NCI-H1092 treated with DMSO at 0.1 percent for 48 hours (cell line): ENCODE measurements at places on chromosomes 7 and 10.

- no peak for DNase-seq
These were observed 7.3 kb upstream of the GRIFIN start for GRCh38 chr7:2483494-2483893.

GRCh38 chr10:113987805-113988204, 55.9 kb upstream of the ADRB1 start:
- DNase-seq: no peak

- DNase-seq: no peak
These were observed 89.0 kb downstream of the UNCX start for GRCh38 chr7:1321411-1322239.

GRCh38 chr10:47383261-47384147, 589 bp downstream of the ZNF488 start:
- peak; percentile 58 for DNase-seq

DNA sequence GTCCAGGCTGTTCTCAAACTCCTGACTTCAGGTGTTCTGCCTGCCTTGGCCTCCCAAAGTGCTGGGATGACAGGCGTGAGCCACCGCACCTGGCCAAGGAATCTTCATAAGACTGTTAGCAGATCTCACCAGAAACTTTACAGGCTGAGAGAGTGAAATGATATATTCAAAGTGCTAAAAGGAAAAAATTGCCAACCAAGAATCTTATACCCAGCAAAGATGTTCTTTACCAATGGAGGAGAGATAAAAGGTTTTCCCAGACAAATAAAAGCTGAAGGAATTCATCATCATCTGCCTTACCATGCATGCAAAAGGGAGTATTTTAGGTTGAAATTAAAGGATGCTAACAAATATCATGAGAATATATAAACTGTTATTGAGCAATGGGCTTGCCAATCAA, 23.6 kb downstream of the GIMAP7 start:
- DNase-seq: no peak

GRCh38 chr10:118835682-118836326, 81.0 kb upstream of the CACUL1 start:
- DNase-seq: peak; percentile 49

GRCh38 chr7:129144095-129144833, at the start of gene TSPAN33:
Gene TSPAN33, plus strand, starts transcription at chr7:129144707. Its CDS starts 274 bp downstream, at chr7:129144981.
- peak; percentile 84 for DNase-seq

- no peak for DNase-seq
These were observed 82.1 kb upstream of the HPS1 start for GRCh38 chr10:98528805-98529183.

GRCh38 chr7:48154792-48155413, 16.4 kb upstream of the ABCA13 start:
- DNase-seq: no peak

DNA sequence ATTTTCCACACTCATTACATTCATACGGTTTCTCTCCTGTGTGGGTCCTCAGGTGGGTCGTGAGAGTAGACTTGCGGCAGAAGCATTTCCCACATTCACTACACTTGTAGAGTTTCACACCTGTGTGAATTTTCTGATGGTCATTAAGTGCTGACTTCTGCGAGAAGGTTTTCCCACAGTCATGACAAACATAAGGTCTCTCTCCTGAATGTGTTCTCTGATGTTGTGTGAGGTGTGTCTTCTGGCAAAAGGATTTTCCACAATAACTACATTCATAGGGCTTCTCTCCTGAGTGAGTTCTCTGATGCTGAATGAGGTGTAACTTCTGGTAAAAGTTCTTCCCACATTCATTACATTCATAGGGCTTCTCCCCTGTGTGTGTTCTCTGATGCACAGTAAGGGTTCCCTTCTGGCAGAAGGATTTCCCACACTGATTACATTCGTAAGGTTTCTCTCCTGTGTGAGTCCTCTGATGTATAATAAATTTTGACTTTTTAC, 15.1 kb downstream of the ZNF12 start:
- no peak for DNase-seq

- DNase-seq: no peak
These were observed 2.3 kb downstream of the FAM107B start for GRCh38 chr10:14772399-14772798.

GRCh38 chr10:82438277-82438676, 563.3 kb downstream of the NRG3 start:
- no peak for DNase-seq

DNA sequence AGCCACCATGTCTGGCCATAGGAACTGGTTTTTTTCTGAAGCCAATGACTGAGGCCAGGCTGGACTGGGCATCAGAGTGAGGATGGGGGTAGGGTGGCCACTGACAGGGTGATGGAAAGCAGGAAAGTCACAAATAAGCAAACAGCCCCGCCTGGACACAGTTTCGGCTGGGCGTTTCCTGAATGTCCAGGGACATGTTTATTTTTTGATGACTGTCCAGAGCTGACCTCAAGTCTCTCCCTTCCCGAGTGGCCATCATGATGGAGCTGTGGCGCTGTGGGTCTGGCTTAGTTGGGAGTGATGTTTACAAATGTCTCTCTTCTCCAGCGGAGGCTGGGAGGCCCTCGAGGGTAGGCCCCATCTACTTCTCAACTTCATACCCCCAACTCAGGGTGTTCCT, 37.1 kb upstream of the COMTD1 start:
- no peak for DNase-seq

- no peak for DNase-seq
These were observed 114.6 kb upstream of the LRRTM3 start for GRCh38 chr10:66811211-66811610.

- DNase-seq: no peak
These were observed 125.3 kb downstream of the SEC23IP start for GRCh38 chr10:120017733-120018417.

GRCh38 chr10:13922586-13922985, 335.8 kb downstream of the PRPF18 start:
- DNase-seq: no peak

DNA sequence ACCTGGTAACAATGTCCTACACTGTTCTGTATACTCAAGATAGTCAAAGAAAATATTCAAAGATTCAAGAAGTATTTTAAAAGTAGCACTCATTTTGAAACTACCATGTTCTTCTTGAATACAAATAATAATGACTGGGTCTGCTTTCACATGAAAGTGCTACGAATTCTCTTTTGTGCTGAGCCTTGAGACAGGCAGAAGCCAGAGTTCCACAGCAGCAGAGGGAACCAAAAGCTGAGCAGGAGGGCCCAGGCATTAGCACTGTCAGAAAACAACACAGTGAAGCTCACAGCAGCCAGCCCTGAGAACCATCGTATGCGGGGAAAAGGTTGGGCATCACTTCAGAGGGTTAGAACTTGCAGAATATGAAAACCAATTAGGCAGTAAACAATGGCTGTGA, 38.9 kb downstream of the ANKMY2 start:
- no peak for DNase-seq

DNA sequence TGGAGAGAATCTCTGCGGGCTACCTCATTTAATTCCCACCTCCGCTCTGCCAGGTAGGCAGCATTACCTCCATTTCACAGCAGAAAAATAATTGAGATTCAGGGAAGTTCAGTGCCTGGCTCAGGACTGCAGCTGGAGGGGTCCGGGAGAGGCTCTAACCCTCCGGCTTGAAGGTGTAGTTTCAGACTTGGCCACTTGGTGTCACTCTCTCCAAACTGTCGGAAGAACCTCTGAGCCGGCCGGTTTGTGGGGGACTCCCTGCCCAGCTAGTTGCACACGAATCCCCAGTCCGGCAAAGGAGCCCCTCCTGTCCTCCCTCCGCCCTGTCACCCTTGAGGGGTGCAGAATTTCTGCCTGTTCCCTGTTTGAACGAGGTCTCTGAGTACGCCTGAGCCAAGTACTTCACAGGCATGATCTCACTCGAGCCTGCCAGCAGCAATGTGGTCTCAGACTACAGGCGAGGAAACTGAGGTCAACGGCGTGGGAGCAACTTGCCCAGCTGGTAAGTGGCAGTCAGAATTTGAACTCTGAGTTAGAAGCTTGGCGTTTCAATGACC, 144.7 kb upstream of the ZNF716 start:
- no peak for DNase-seq

DNA sequence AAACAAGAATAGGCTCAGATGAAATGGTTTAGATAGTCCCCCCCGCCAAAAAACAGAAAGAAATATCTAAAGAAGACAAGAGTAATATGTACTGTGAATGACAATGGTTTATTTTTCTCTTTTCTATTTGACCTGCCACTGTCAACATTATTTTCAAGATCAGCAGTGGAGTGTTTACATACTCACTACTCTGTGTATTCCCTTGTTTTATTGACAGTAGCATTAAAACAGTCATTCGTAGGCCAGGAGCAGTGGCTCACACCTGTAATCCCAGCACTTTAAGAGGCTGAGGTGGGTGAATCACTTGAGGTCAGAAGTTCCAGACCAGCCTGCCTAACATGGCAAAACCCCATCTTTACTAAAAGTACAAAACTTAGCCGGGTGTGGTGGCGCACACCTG, 245.3 kb upstream of the SLC26A5 start:
- DNase-seq: peak; percentile 79

- DNase-seq: no peak
These were observed 7.8 kb downstream of the MAD1L1 start for GRCh38 chr7:2224934-2225333.

DNA sequence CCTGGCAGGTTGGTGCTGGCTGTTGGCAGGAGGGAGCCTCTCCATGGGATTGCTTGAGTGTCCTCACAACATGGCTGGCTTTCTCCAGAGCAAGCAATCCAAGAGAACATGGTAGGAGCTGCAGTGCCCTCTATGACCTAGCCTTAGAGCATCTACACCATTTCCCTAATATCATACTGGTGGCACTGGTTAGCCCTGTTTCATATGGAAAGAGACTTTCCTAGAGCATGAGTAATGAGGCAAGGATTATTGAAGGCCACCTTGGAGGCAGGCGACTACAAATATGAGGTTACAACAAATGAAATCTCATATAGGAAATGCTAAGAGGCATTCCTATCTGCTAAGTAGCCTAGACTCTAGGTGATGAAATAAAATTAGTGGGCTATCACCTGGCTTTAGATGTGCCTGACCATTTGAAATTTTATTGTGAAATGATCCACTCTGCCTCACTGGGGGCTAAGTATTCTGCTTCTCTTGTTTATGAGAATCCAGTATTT, 153.6 kb downstream of the RGS10 start:
- DNase-seq: no peak

DNA sequence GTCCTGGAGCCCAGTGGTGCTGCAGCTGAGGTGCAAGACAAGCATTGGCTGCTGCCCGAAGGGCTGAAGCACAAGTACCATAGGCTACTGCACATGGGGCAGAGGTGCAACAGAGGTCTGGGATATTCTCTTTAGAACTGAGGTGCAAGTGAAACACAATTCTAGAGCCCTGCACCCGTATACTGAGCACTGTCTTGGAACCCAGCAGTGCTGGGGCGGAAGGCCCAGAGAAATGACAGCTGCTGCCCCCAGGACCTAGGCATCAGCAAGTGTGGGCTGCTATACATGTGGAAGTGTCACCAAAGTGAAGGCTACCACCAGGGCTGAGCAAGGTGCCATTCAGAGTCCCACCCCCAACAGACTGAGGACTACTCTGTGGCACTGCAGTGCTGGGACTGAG, 393.6 kb upstream of the STEAP1 start:
- DNase-seq: no peak

- DNase-seq: no peak
These were observed 47.4 kb upstream of the GNAI1 start for GRCh38 chr7:80087051-80087770.

DNA sequence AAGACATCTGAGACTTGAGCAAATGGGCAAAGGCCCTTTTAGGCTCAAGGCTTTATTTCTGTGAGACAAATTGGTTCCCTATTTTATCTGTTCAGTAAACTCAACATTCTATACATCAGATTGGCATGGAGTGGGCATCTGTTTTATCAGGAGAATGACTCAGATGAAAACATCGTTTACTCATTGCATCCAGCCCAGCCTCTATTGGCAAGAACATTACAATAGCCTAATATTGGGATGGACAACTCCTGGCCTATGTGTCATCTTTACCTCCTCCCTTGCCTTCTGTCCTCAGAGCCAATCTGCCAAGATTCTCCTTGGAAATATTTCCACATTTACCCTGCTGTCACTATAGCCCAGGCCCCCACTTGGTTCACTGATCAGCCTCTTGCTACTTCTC, 5.5 kb upstream of the BLNK start:
- DNase-seq: no peak

- DNase-seq: no peak
These were observed 68.2 kb downstream of the ALOX5 start for GRCh38 chr10:45442251-45442650.

- DNase-seq: no peak
These were observed 189.8 kb downstream of the JCAD start for GRCh38 chr10:29869593-29869992.

DNA sequence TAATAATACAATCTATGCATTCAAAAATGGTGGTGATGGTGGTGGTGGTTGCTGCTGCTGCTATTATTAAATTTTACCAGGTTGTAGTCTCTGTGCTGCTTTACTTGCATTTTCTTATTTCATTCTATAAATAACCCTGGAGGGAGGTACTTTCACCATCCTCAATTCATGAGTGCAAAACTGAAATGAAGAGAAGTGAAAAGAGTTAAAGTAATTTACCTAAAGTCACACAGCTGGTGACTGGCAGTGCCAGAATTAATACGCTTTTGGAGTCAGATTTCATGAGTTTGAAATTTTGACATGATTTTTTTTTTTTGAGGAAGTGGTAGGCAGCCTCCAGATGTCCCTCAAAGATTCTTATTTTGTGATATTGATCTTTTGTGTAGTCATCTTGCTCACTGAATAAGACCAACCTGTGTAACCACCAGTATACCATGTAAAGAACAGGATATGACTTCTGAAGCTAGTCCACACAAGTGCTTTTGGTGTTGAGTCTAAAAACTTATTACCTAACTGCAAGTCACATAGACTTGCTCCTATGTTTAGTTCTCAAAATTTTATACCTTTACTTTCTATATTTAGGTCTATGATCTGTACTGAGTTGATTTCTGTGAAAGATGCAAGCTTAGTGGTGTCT, 218.8 kb downstream of the ZWINT start:
- DNase-seq: no peak

GRCh38 chr7:26307226-26307625, 15.6 kb downstream of the SNX10 start:
- no peak for DNase-seq

GRCh38 chr10:91690996-91691676, 58.3 kb upstream of the PPP1R3C start:
- no peak for DNase-seq

DNA sequence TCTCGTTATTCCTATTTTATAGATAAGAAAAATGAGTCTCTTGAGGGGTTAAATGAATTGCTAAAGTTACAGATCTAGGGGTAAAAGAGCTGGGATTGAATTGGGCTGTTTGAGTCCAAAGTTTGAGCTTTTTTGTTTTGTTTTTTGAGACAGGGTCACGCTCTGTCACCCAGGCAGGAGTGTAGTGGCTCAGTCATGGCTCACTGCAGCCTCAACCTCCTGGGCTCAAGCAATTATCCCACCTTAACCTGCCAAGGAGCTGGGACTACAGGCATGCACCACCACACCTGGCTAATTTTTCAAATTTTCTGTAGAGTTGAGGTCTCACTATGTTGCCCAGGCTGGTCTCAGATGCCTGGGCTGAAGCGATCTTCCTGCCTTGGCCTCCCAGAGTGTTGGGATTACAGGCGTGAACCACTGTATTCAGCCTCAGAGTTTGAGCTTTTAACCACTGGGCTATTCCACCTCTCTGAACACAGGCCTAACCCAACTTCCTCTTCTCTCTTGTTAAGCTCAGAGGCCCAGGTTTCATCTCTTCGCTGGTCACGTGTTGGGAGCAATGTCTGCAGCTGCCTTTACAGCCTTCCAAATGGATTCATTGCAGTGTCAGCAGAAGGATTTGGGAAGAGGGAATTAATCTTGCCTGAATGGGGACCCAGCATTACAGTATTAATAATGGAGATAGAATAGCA, 8.0 kb downstream of the SUFU start:
- no peak for DNase-seq
